Gastrocnemius medialis (tissue), 4 donors: ENCODE measurements at places on chromosomes 5 and 9. TPM values are rescaled to one million over a fixed set of nuclear protein-coding genes. Genes with fewer than 3 reads are reported as not detected.

Gene RNF180
- 4.7 TPM for total RNA-seq

Gene PPP2R2B
- 0.19 TPM for total RNA-seq

Gene SPRY4
- total RNA-seq = 6.9 TPM

Gene AIF1L
- 10.6 TPM for total RNA-seq

Gene HSD17B3
- total RNA-seq = not detected

Gene SPINK13
- not detected for total RNA-seq

Gene MVB12B
- total RNA-seq = 17.2 TPM

GRCh38 chr5:179823937-179824744 lies 3.4 kb downstream of the SQSTM1 start:
- H3K27ac ChIP-seq = peak overlapping the region; percentile 100
- H3K4me1 ChIP-seq = peaks cover 62% of the 10 kb centered on the region
- DNase-seq = no peak
- no peaks in the 10 kb centered on the region for H3K27me3 ChIP-seq
- no peak overlapping the region for H3K4me3 ChIP-seq

- no peak overlapping the region for H3K4me3 ChIP-seq
- H3K27ac ChIP-seq = no peak overlapping the region
- DNase-seq = no peak
- no peaks in the 10 kb centered on the region for H3K36me3 ChIP-seq
Measured at GRCh38 chr9:124549016-124549415, 41.8 kb upstream of the NR5A1 start.

GRCh38 chr9:124010303-124010664 lies 1.3 kb upstream of the LHX2 start:
- H3K27ac ChIP-seq = no peak overlapping the region
- no peak for DNase-seq
- H3K4me1 ChIP-seq = peaks cover 12% of the 10 kb centered on the region
- H3K4me3 ChIP-seq = no peak overlapping the region
- peaks cover 90% of the 10 kb centered on the region for H3K27me3 ChIP-seq

GRCh38 chr5:586751-587285 lies 25.3 kb upstream of the CEP72 start:
- peaks cover 6% of the 10 kb centered on the region for H3K27me3 ChIP-seq
- no peaks in the 10 kb centered on the region for H3K4me1 ChIP-seq
- no peaks in the 10 kb centered on the region for H3K36me3 ChIP-seq
- H3K27ac ChIP-seq = no peak overlapping the region
- no peak overlapping the region for H3K4me3 ChIP-seq

DNA sequence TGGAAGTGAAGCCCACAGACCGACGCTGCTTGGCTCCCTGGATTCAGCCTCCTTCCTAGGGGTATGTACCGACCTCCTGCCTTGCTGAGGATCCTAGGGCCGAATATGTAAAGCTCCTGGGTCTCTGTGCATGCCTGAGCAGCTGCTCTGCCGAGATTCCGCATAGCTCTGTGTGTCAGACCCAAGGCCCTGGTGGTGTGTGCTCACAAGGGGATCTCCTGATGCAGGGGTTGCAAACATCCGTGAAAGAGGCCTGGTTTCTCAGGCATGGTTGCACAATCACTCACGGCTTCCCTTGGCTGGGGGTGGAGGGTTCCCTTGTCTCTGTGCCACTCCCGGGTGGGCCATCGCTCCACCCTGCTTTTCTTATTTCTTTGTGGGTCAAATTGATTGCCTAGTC lies 19.9 kb upstream of the SVEP1 start:
- H3K36me3 ChIP-seq = no peaks in the 10 kb centered on the region
- no peaks in the 10 kb centered on the region for H3K27me3 ChIP-seq
- no peaks in the 10 kb centered on the region for H3K4me1 ChIP-seq
- no peak overlapping the region for H3K27ac ChIP-seq

DNA sequence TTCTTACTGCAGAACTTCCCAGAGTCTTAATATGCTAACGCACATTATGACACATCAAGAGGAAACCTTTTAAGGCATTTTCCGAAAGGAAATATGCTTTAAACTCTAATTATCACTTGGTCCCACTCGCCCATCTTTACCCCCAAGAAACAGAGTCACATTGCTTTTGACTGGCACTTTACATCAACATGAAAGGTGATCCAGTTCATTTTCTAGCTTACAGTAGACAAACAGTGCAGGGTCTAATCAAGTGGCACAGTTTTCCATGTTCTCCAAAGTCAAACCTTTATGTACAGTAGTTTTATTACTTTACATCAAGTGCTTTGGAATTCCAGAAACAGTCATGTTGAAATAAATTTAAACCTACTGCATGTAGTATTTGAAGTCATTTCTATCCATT lies 12.0 kb downstream of the RAB14 start:
- H3K27ac ChIP-seq = no peak overlapping the region
- H3K4me1 ChIP-seq = peaks cover 53% of the 10 kb centered on the region
- H3K36me3 ChIP-seq = no peaks in the 10 kb centered on the region
- H3K4me3 ChIP-seq = no peak overlapping the region
- H3K27me3 ChIP-seq = no peaks in the 10 kb centered on the region
- no peak for DNase-seq
